Glomerular endothelial cell (primary cell): ENCODE measurements at places on chromosomes 16 and 17. TPM values are rescaled to one million over a fixed set of nuclear protein-coding genes. Genes with fewer than 3 reads are reported as not detected.
A peak's percentile ranks its signal among the peaks of the same experiment; 100 is the strongest.

UTS2R gene
- total RNA-seq: not detected in 2 replicates

CFAP119 gene
- total RNA-seq: 2.0 and 6.5 TPM in 2 replicates

MYO15B gene
- total RNA-seq: 5.6 and 10.6 TPM in 2 replicates

FAM171A2 gene
- total RNA-seq: 25.0 and 28.9 TPM in 2 replicates

TMEM114 gene
- total RNA-seq: not detected in 2 replicates

DNA sequence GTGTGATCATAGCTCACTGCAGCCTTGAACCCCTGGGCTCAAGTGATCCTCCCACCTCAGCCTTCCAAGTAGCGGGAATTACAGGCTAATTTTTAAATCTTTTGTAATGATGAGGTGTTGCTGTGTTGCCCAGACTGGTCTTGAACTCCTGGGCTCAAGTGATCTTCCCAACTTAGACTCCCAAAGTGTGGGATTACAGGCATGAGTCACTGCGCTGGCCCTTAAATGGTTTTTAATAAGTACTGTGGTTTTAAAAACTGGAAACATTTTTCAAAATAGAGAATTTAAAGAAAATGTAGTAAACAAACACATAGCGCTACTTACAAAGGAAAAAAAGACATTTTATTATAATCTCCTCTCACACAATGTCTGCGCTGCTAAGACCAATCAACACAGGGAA lies 32.2 kb downstream of the MARCHF10 start:
- DNase-seq: no peak

- DNase-seq: no peak
Measured at GRCh38 chr16:29921034-29921385, 5.0 kb downstream of the KCTD13 start.

GRCh38 chr17:70377654-70378053 lies 208.3 kb downstream of the KCNJ2 start:
- no peak for DNase-seq

GRCh38 chr17:77792626-77793025 lies 165.9 kb upstream of the TNRC6C start:
- DNase-seq: no peak

- no peak for DNase-seq
Measured at GRCh38 chr16:58343562-58343961, 48.7 kb upstream of the GINS3 start.

DNA sequence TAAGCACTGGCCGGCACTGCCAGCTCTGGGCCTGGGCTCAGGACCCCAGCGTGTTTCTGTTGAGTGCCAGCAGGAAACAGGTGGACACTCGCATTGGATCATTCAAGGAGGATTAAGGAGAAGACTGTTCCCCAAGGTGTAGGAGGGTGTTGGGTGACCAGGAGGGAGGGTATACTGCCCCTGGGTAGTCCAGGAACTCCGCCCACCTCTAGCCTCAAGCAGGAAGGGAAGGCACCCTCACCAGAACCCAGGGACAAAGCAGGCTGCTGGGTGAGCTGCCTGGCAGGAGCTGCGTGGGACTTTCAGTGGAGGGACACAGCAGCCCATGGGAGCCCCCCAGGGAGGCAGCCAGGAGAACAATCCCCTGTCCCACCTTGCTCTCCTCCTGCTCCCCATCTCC lies 7.7 kb upstream of the RAB37 start:
- DNase-seq: no peak

DNA sequence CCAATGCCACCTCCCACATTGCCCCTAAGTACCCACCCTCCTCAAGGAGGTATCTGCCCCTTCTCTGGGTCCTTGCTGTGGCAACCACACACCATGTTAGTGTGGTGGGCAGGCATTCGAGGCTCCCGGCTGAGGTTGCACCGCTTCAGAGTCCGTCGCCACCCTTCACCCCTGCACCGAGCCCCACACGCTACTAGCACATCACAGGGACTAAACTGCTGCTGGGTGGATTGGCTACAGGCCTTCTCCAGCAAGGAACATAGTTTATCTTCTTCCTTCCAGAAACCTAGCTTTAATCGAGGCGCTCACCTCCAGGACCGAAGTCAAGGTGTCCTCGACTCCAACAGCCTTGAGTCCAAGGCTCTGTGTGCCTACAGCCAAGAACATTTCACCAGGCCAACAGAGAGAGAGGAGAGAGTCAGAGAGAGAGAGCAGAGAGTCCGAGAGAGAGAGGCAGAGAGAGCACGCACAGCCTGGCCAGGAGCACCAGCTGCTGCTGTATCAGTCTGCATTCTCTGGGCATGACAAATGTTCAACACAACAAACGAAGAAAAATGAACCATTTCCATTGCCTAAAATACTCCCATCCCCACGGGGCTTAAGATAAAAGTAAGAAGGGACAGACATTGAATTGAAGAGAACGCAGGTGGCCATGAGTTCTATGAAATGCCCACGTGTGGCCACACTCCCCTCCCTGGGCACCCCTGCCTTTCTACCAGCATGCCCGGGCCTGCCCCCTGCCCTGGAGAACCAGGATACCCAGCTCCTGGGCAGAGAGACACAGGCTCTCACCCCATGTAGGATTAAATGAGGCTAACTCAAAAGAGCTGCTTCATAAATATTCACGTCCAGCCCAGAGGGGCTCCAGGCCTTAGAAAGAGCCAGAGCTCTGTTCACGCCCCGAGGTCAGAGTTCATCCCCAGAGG lies 94.9 kb downstream of the RBFOX3 start:
- DNase-seq: no peak

DNA sequence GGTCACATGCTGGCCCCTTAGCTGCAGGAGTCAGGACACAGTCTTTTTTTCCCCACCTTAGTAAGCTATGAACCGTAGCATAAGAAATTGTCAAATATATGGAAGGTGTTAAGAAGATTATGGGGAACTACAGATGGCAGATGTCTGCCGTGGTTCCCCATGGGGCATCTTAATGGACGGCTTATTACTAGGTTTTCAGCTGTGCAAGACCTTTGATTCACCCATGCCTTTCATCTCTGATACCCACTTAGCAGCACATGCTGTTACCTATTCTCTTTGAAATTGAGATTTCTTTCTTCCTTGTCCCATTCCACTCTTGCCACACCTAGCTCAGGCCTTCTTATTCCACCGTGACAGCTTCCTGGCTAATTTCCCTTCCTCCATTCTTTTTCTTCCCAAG lies 70.7 kb downstream of the RPTOR start:
- DNase-seq: no peak

DNA sequence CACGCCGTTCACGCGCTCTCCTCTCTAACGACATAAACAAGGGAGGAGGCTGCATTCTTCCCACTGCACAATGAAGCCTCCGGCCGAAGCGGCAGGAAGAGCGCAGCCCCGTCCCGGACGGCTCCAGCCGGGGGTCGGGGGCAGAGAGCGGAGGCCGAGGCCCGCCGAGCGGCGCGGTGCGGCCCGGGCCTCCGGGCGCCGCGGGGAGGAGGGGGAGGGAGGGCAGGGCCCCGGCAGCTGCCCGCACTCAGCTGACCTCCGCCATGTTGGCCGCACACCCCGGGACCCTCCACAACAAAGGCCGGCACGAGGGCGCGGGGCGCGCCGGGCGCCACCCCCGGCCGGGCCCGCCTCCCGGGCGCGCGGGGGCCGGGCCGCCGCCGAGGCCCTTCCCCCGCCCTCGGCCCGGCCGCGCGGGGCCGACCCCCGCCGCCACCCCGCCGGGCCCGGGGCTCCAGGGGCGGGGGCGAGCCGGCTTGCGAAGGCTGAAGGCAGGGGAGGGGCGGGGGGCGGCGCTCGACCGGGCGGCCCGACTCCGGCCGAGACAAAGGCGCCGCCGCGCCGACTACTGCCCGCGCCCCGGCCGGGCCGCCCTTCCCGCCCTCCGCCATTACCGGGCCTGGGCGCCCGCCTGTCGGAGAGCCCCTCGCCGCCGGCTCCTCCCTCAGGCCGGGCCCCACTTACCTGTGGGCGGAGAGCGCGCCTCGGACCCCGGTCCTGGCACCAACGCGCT lies 527 bp downstream of the SIAH1 start:
- no peak for DNase-seq

GRCh38 chr16:52812678-52813556 lies 239.8 kb downstream of the CHD9NB start:
- peak; percentile 10 for DNase-seq

- DNase-seq: no peak
Measured at GRCh38 chr16:50814541-50814940, 72.7 kb downstream of the CYLD start.

GRCh38 chr16:718922-719321 lies 2.0 kb upstream of the ANTKMT start:
- DNase-seq: no peak
